ENCODE measurements at places on chromosomes 12 and 14.

DNA sequence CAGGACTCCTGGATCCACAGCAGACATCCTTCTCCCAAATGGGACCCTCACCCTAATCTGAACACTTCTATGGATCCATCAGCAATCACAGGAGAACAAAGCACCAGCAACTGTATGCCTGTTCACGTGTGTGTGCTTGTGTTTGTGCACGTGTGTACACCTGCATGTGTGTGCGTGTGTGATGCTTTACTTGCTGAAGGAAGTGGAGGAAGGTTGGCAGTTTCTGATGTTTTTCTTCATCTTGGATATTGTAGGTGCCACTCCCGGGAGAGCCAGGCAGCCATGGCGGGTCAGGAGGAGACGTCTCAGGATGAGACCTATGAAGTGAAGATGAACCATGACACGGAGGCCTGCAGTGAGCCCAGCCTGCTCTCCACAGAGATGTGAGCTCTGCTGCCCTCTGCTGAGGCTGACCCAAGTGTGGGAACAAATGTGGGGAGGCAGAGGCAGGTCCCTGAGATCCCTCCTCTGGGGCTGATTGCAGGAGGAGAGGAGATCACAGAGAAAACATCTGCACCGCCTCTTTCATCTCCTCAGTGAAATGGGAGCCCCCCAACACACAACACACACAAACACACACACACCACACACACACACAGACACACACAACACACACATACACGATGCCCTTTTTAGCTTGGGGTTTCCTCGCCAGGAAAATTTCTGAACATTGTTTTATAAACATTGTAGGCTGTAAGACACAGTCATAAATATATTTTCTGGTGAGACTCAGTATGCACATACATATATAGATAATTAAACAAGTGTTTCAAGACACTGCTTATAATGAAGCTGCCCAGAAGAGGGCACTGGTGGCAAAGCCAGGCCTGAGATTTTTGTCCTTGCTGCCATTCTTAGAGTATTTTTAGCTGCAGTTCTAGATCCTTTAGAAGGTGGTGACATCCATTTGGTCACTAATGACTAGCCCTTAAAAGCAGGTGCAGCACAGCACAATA is 112.2 kb upstream of the FKBP4 start:
- H3K4me3 ChIP-seq: no peak overlapping the region
- no peaks in the 10 kb centered on the region for H3K27me3 ChIP-seq
- no peaks in the 10 kb centered on the region for H3K4me1 ChIP-seq
- H3K36me3 ChIP-seq: no peaks in the 10 kb centered on the region
- DNase-seq: no peak
- no peak overlapping the region for H3K27ac ChIP-seq

- DNase-seq: no peak
- H3K36me3 ChIP-seq: no peaks in the 10 kb centered on the region
- H3K4me1 ChIP-seq: no peaks in the 10 kb centered on the region
- H3K27ac ChIP-seq: no peak overlapping the region
Measured at GRCh38 chr12:102527171-102527720, 46.9 kb upstream of the IGF1 start.

- H3K4me3 ChIP-seq: no peak overlapping the region
- H3K4me1 ChIP-seq: peaks cover 23% of the 10 kb centered on the region
- no peaks in the 10 kb centered on the region for H3K27me3 ChIP-seq
- H3K27ac ChIP-seq: peak overlapping the region; percentile 66
Measured at GRCh38 chr12:116319898-116320621, 42.6 kb upstream of the MED13L start.

GRCh38 chr12:45182511-45182910 is 33.4 kb upstream of the ANO6 start:
- no peak for DNase-seq
- H3K4me3 ChIP-seq: no peak overlapping the region
- no peaks in the 10 kb centered on the region for H3K4me1 ChIP-seq
- H3K27me3 ChIP-seq: no peaks in the 10 kb centered on the region
- no peak overlapping the region for H3K27ac ChIP-seq
- H3K36me3 ChIP-seq: no peaks in the 10 kb centered on the region

GRCh38 chr12:98651328-98651727 is 6.2 kb downstream of the APAF1 start:
- H3K4me1 ChIP-seq: peaks cover 5% of the 10 kb centered on the region
- no peak for DNase-seq
- H3K4me3 ChIP-seq: no peak overlapping the region
- H3K36me3 ChIP-seq: peaks cover 56% of the 10 kb centered on the region
- no peaks in the 10 kb centered on the region for H3K27me3 ChIP-seq

GRCh38 chr14:101584055-101584859 is 23.0 kb downstream of the DIO3 start:
- H3K27ac ChIP-seq: no peak overlapping the region
- H3K4me3 ChIP-seq: no peak overlapping the region
- H3K27me3 ChIP-seq: peaks cover 5% of the 10 kb centered on the region
- no peaks in the 10 kb centered on the region for H3K36me3 ChIP-seq

DNA sequence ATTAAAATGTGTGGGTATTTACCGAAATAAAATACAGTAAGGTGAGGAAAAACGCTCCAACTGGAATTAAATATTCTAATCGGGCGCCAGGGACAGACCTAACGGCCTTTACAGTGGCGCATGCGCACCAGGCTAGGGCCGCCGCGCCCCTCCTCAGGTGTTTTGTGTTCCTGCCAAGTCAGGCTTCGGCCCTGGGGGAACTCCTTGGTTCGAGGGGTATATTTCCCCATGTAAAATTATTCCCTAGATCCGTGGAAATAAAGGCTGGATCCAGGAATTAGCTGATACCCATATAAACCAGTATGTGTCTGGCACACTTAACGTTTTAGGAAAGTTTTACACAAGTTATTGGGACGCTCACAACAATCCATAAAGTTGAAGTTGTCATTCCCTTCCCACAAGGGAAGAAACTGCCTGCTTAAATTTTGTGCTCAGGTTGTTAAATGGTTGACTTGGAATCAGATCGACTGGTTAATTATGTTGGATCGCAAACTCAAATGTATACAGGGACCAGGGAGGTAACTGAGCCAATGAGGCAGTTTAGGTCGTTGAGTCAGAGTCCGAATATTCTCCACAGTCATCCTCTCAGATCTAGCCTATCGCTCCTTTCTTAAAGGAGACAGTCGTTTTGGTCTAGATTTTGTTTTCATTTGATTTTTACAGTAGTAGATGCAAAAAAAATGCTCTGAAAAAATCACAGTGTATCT is 621 bp upstream of the ANAPC7 start:
- H3K36me3 ChIP-seq: peaks cover 18% of the 10 kb centered on the region
- H3K27ac ChIP-seq: peak overlapping the region; percentile 80
- H3K27me3 ChIP-seq: no peaks in the 10 kb centered on the region

GRCh38 chr12:12823811-12824210 is 10.7 kb downstream of the DDX47 start:
- peaks cover 38% of the 10 kb centered on the region for H3K4me1 ChIP-seq
- H3K27me3 ChIP-seq: no peaks in the 10 kb centered on the region
- H3K36me3 ChIP-seq: peaks cover 76% of the 10 kb centered on the region
- DNase-seq: no peak

DNA sequence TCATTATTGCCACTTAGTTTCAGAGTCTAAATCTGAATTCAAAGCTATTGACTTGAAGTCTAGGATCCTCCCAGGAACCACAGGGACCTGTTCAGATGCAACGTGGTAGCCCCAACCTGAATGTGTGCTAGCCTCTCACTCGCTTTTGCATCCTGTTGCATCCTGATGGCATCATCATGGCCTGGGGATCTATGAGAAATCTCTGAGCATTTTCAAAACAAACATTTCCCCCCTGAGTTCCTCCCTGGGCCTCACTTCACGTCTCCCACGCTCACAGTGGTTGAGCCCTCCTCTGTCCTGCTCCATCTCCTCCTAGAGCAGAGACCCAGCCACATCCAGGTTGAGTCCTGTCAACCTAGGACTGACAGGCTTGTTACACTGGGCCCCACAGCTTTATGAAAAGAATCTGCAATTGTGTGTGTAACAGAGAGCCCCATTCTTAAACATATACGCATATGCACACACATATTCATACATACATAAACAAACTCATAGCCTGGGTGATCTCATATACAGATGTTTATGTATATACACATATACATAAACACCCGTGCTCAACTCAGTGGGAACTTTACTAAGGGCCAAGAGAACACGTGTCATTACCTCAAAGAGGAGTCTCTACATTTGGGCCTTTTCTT is 5.4 kb upstream of the KRT72 start:
- H3K4me1 ChIP-seq: no peaks in the 10 kb centered on the region
- no peaks in the 10 kb centered on the region for H3K27me3 ChIP-seq
- H3K4me3 ChIP-seq: no peak overlapping the region
- no peak for DNase-seq

DNA sequence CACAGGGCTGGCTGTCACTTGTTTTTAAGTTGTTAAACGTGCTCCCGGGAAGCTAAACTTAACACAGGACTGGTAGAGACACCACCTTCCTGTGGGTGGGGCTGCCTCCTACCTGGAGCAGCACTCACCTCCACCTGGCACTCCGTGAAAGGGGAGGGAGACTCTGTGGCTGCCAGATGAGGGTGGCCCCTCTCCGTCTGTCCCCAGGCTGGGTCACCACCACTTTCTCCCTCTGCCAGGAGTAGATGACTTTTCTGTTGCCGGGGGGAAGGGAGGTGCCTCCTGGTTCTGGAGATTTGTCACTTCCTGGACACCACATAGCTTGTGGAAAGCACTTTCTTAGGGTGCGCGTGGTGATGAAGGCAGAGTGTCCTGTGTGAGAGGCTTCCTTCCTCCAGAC is 81.3 kb downstream of the WDR20 start:
- no peak for DNase-seq
- peaks cover 13% of the 10 kb centered on the region for H3K4me1 ChIP-seq
- H3K27ac ChIP-seq: peak overlapping the region; percentile 39
- peaks cover 11% of the 10 kb centered on the region for H3K36me3 ChIP-seq

GRCh38 chr12:3493859-3494176 is 2.8 kb downstream of the PRMT8 start:
- no peak overlapping the region for H3K27ac ChIP-seq
- H3K4me1 ChIP-seq: peaks cover 10% of the 10 kb centered on the region
- no peak overlapping the region for H3K4me3 ChIP-seq
- no peaks in the 10 kb centered on the region for H3K36me3 ChIP-seq
- no peak for DNase-seq

GRCh38 chr14:81952917-81953316 is 419.3 kb upstream of the SEL1L start:
- no peak for DNase-seq
- H3K4me1 ChIP-seq: no peaks in the 10 kb centered on the region
- H3K27me3 ChIP-seq: no peaks in the 10 kb centered on the region
- no peak overlapping the region for H3K27ac ChIP-seq
- no peak overlapping the region for H3K4me3 ChIP-seq

GRCh38 chr14:20684662-20685456 is 499 bp downstream of the RNASE4 start:
- no peak for DNase-seq
- no peaks in the 10 kb centered on the region for H3K27me3 ChIP-seq
- H3K36me3 ChIP-seq: no peaks in the 10 kb centered on the region
- H3K4me1 ChIP-seq: peaks cover under 1% of the 10 kb centered on the region
- peak overlapping the region; percentile 92 for H3K27ac ChIP-seq
- H3K4me3 ChIP-seq: peak overlapping the region; percentile 80

DNA sequence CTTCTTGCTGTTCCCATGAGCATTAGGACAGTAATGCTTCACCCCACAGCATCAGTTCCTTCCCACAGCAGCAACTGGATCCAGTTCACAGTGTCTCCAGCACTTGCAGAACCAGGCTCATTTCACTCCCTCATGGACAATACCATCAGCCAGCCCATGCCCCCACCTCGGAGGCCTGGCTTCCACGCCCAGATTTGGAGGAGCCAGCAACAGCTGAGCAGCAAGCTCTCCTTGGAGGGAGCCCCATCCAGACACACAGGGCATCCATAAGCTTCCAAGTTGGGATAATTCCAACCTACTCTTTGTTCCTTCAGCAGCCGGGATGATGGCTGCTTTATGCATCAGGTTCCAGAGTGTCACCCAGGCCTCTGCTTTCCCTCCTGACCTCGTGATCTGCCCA is 250.0 kb downstream of the GLT1D1 start:
- DNase-seq: no peak
- H3K27me3 ChIP-seq: no peaks in the 10 kb centered on the region
- H3K36me3 ChIP-seq: no peaks in the 10 kb centered on the region
- no peaks in the 10 kb centered on the region for H3K4me1 ChIP-seq

DNA sequence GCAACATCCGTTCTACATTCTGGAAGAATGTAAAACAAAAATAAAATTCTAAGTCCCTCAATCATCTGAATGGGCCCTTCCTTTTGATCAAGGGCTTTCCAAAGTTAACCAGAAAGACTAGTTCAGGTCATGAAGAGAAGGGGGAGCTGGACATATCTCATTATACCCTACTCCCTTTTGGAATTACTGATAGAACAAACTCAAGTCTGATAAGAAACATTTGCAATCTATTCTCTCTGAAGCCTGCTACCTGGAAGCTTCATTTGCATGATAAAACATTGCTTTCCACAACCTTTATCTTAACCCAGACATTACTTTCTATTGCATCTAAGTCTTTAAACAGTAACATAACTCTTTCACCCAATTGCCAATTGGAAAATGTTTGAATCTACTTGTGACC is 8.3 kb upstream of the ACSM4 start:
- DNase-seq: no peak
- no peaks in the 10 kb centered on the region for H3K4me1 ChIP-seq
- H3K27me3 ChIP-seq: peaks cover 12% of the 10 kb centered on the region
- no peak overlapping the region for H3K27ac ChIP-seq
- H3K36me3 ChIP-seq: no peaks in the 10 kb centered on the region
- H3K4me3 ChIP-seq: no peak overlapping the region

- no peak overlapping the region for H3K27ac ChIP-seq
- H3K27me3 ChIP-seq: no peaks in the 10 kb centered on the region
- no peaks in the 10 kb centered on the region for H3K4me1 ChIP-seq
- H3K4me3 ChIP-seq: no peak overlapping the region
- no peak for DNase-seq
Measured at GRCh38 chr12:115421796-115422709, 738.1 kb upstream of the TBX3 start.

DNA sequence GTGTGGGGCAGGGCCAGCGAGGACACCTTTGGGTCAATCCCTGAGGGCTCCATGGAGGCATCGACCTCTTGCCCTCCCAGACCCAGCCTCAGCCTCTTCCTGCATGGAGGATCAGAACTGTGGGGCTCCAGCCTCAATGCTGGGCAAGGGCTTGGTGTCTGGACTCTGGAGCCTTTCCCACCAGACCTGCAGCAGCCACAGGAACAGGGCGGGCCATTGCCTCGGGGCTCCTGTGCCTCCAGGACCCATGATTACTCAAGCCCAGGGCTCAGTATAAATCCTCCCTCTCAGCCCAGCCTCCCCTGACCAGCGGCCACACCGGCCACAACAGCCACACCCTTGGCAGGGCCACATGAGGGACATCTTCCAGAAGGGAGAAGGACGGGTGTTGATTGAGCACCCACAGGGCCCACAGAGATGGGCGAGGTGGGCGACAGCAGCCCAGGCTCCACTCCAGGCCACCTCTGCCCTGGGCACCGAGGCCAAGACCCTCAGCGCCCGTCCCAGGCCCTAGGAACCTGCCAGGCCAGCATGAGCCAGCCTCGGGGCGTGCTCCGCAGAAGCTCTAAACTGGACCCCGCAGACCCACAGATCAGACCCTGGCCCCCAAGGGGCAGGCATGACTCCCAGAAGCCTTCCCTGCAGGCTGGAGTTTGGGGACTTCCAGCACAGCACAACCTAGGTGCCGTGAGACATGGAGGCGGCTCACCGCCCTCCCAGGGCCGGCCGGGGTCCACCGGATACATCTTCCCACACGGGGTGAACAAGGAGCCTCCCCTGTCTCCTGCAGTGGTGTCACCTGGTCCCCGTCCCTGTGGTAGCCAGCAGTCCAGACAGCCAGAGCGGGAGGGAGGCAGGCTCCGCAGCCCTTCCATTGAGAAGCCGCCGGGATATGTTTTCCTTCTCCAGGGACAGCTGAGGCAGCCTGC is 25.1 kb downstream of the NCOR2 start:
- H3K36me3 ChIP-seq: no peaks in the 10 kb centered on the region
- peaks cover 10% of the 10 kb centered on the region for H3K4me1 ChIP-seq
- peak overlapping the region; percentile 31 for H3K27ac ChIP-seq
- no peaks in the 10 kb centered on the region for H3K27me3 ChIP-seq
